ENCODE measurements at places on chromosomes 12 and 14.

DNA sequence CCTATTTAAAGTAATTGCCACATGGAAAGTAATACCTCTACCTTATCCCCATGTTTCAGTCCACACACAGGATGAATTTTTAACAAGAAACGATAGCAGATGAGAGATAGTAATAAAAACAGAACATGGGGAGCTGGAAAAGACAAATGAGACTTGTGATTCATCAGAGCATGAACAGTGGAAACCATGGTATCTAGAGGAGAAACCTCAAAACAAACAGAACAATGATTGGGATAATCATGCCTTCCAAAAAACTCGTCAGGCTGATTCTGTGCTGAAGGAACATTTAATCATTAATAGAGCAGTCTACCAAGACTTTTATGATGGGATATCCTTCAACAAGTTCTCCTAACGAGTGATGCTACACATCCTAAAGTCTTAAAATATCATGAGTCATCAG lies 1390.7 kb downstream of the FSCB start:
- no peak for DNase-seq

- no peak for DNase-seq
Measured at GRCh38 chr14:102557434-102558226, 34.8 kb upstream of the RCOR1 start.

DNA sequence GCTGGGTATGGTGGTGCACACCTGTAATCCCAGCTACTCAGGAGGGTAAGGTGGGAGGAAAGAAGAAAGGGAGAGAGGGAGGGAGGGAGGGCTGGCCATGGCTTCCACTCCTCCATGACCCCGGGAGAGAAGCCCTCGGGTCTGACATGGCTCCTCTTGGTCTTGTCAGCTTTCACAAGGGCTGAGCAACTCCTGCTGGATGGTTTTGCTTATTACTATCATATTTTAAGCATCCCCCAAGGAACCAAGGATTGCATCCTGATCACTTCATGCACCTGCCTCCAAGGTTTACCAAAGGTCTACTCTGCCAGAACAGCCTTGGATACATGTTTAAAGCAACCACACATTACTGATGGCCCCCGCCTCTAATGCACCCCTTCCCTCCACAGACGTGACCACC lies 28.0 kb upstream of the NCOR2 start:
- no peak for DNase-seq

GRCh38 chr12:93373961-93374656 lies 3.6 kb upstream of the NUDT4 start:
- DNase-seq: no peak

- DNase-seq: no peak
Measured at GRCh38 chr12:108879615-108880254, at the start of gene DAO. Gene DAO, plus strand, starts transcription at chr12:108880092. Its CDS starts 4,915 bp downstream, at chr12:108885007.

GRCh38 chr14:37566811-37567371 lies 28.2 kb downstream of the FOXA1 start:
- DNase-seq: no peak

- DNase-seq: peak; percentile 96
Measured at GRCh38 chr14:93939304-93940229, 12.4 kb downstream of the FAM181A start.

GRCh38 chr12:15933751-15934150 lies 22.6 kb downstream of the DERA start:
- DNase-seq: no peak

- DNase-seq: no peak
Measured at GRCh38 chr14:98085751-98086150, 1186.2 kb downstream of the BCL11B start.
